ENCODE measurements at places on chromosomes 7 and 10.

- no peak for DNase-seq
These were observed 486 bp downstream of the HIPK2 start for GRCh38 chr7:139777133-139777891.

- no peak for DNase-seq
These were observed 88.6 kb downstream of the USP6NL start for GRCh38 chr10:11522821-11523245.

GRCh38 chr10:79328737-79329504 lies 18.3 kb upstream of the PPIF start:
- no peak for DNase-seq

DNA sequence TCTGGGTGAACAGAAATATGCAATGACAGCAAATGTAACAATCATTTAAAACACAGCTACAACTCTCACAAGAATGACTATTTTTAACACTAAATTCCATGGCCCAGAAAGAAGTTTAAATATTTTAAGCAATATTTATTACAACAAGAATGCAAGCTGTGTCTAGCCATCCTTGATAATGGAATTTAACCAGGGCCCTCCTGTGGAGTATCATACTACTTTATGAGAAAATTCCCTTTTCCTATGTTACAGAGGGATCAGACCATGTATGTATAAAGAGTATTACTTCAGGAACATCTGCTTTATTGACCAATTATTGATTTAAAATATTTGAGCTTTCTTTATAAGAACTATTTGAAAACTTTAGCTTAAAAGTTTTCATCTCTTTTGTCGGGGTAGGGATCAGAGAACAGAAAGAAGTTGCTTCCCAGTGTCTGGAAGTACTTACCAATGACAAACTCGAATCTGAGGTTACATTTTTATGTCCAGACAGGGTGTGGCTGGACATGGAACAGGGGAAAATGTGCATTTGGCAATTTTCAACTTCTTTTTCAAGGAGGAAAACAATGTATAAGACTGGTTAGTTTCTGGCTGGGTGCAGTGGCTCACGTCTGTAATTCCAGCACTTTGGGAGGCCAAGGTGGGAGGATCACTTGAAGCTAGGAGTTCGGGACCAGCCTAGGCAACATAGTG lies 48.3 kb upstream of the NRBF2 start:
- DNase-seq = no peak

- no peak for DNase-seq
These were observed 167.0 kb upstream of the PPP1R3A start for GRCh38 chr7:114085592-114086501.

- no peak for DNase-seq
These were observed 69.0 kb downstream of the SEPTIN7 start for GRCh38 chr7:35869810-35870209.

GRCh38 chr10:112283100-112283499 lies at the start of gene TECTB:
Gene TECTB, plus strand, starts transcription at chr10:112283400. Its CDS starts 335 bp downstream, at chr10:112283735.
- no peak for DNase-seq

- no peak for DNase-seq
These were observed 257.1 kb upstream of the KIAA1217 start for GRCh38 chr10:23951841-23952240.

DNA sequence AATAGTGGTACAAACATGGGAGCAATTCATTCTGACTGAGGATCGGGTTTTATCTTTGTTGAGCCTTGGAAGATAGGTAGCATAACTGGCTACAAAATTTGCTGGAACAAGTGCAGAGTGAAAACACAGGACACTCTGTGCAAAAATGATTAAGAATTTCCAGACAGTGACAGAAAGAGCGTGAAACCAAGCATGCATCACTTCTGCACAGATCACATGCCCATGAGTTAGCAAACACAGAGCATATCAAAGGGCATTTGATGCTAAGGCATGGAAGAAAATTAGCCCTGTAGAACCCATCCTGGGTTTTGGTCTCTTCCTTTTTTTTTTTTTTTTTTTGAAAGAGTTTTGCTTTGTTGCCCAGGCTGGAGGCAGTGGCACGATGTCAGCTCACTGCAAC lies 28.3 kb downstream of the TECTB start:
- no peak for DNase-seq

DNA sequence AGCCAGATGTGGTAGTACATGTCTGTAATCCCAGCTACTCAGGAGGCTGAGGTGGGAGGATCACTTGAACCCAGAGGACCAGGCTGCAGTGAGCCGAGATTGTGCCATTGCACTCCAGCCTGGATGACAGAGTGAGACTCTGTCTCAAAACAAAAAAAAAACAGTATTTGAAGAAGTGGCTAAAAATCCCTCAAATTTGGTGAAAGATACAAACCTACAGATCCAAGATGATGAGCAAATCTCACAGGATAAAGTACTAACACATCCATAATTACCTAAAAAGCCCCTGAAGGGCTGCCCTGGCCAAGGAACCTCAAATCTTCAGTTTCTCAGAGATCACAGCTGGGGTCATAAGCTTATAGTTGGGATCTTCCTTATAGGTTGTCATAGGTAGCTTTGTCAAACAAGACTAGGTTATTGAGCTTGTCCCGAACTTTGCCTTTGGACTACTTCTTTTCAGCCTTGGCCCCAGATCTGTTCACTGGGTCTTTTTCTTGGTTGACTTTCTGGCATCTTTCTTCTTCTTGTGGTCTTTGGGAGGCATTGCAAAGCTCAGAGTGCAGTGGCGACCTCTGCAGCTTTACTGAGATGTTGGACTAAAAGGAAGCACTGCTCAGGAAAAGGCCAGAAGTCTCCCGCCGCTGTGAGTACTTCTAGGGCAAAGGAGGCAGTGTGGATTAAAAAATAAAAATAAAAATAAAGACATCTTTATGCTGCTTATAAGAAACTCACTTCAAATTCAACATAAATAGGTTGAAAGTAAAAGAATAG lies 28.6 kb upstream of the SAR1A start:
- DNase-seq = no peak

DNA sequence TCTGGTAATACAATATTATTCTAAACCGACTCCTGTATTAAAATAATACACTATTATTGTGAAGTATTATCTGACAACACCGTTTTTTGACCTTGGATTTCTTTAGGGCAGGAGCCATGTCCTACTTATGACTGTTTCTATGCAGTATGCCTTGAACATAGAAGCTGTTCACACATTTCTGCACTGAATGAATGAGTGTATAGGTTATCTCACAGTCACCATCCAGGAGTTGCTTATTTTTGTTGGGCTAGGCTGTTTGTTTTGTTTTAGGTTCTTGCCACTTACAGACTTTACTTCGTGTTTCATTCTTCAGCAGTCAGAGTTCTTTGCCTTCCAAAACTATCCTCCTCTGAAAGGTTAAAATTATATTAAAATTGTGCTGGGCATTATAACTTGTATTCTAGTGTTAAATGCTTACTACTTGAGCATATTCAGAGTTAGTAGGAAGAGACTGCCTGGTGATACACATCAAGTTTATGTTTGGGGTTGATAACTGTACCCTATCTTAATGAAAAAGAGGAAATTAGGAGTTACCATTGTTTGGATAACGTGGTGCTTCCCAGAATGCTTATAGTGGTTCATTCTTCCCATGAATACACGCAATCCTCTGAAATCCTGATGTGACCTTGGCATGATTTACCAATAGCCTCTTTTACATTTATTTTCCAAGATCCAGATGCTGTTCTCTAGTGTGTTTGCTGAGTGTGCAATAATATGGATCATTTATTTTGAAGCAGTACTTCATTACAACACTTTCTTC lies 1.7 kb downstream of the RALA start:
- DNase-seq = no peak

DNA sequence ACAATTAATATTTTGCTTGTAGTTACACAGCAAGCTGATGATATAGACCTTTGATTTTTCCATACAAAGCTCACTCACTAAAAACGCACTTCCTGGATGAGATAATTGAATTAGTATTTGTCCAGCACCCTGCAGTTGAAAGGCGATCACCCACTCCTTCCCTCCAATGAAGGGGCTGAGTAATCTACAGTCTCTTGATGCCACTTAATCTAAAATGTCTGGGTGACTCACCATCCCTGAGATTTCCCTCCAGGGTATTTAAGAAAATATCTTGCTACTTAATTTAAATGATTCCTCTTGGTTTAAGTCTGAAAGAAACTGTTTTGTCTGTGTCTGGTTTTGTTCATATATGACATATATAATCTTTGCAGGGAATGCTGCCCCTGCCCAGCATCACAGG lies 515.3 kb downstream of the GRID1 start:
- DNase-seq = no peak

DNA sequence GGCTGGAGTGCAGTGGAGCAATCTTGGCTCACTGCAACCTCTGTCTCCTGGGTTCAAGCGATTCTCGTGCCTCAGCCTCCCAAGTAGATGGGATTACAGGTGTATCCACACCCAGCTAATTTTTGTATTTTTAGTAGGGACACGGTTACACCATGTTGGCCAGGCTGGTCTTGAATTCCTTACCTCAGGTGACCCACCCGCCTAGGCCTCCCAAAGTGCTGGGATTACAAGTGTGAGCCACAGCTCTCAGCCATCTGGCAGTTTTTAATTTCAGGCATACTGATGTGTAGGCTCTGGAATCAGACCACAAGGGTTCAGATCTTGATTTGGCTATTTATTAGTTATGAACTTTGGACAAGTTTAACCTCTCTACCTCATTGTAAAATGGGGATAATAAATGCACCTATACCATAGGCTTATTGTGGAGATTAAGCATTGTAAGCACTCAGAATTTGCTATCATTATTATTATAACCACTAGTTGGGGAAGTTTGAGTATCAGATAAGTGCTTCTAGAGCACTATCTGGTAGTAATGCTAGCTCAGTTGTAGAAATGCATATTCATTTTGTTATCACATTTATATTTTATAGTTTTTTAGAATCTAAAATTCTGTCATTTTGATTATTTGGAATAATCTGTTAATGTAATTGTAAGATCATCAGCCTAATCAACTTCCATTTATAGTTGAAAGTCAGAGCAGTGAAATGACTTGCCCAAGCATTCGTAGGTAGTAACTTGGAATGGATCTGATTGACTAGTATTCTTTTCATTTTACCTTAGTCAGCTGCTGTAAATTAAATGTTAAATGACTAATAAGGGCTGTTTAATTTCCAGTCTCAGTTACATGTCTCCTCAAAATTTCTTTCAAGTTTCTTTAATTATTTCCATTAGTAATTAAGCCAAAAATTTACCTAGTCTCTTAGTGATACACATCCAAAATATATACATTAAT lies 22.5 kb downstream of the KMT2E start:
- no peak for DNase-seq

DNA sequence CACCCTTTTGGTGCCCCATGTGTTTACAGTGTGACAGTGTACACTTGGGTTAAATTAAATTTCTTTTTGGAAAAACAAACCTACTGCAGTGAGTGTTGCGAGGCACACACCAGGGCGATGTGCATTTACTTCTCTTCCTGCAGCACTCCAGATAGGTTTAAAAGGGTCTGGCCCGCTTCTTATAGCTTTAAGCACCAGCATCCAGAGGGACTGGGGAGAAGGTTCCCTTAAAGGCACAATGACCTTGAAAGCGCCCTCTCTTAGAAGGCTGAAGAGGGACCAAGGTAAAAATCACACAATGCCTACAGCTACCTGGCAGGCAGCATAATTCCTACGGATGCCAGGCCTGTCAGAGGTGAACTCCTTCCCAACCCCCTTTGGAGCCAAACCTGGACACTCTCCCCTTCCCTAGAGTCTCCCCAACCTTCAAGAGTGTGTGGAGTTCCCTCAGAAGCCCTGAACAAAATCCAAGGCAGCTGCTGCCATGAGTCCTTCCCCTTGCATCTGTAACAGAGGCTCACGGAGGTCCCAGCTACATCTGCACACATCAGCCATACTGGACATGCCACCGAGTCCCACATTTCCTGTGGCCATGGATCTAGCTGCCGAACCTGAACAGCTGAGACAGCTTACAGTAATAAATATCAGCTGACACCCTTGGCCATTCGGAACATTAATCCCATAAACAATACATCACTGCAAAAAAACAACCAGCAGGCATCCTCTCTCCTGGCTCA lies 33.2 kb downstream of the TRIM8 start:
- no peak for DNase-seq

- DNase-seq = no peak
These were observed 271.7 kb downstream of the TRIL start for GRCh38 chr7:28686418-28686800.

- DNase-seq = no peak
These were observed 61.6 kb downstream of the MTURN start for GRCh38 chr7:30196408-30196807.

DNA sequence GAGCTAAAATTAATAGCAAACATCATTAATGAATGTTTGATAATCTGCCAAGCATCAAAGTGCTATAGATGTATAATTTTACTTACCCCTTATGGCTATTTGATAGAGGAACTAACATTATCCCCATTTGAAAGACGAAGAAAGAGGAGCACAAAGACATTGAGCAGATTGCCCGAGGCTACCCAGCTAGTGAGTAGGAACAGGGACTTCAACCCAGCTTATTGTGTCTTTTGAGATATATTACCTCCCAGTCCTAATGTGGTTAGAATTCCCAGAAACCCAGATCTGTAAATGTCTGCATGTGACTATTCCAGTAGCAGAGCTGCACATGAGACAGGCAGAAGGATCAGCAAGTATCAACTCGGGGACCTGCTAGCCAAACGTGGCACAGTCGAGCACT lies 160.1 kb upstream of the AOAH start:
- no peak for DNase-seq

GRCh38 chr10:75486591-75486990 lies 55.2 kb downstream of the LRMDA start:
- no peak for DNase-seq

DNA sequence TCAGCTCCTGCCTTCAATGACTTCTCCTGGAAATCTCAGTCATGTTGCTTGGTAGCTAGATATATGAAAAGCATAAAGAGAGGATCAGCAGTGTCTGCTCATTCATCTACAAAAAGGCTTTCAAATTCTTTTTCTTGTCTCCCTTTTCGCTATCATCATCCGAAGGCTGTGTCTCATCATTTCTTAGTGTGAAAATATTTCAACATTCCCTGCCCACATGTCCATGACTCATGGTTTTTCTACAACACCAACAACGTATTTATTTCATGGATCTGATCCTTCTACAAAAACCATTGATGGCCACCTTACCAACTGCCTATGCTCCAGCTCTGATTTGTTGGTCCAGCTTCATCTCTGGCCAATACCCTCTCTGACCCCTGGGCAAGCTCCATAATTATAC lies 472.5 kb upstream of the GHITM start:
- DNase-seq = no peak

GRCh38 chr7:47039089-47039648 lies 542.7 kb downstream of the TNS3 start:
- no peak for DNase-seq

- DNase-seq = no peak
These were observed 145.4 kb downstream of the PTPRN2 start for GRCh38 chr7:158442260-158442659.
